Bone marrow (tissue), 2 donors: ENCODE measurements at places on chromosomes 7 and 10.

DNA sequence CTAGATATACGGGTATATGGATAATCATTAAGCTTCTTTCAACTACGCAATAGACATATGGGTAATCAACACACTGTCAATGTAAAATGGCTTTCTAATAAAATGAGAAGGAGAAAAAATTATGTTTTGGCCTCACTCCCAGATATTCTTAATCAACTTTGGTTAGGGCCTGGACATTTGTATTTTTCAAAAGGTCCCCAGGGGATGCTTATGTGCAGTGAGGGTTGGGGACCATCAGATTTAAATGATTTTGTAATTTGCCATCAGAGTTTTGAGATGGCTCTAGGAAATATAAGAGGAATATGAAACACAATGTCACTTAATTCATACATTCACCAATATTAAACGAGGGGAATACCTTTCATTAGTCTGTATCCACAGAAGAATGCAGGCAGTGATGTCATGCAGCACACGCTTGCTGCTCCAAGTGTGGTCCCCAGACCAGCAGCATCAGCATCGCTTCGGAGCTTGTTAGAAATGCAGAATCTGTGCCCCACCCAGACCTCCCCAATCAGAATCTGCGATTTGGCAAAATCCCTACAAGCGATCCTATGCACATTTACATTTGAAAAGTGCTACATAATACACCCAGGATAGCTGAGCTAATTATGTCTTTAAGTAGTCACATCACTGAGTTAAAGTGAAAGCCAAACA, 75.1 kb downstream of the INHBA start:
- DNase-seq = no peak

DNA sequence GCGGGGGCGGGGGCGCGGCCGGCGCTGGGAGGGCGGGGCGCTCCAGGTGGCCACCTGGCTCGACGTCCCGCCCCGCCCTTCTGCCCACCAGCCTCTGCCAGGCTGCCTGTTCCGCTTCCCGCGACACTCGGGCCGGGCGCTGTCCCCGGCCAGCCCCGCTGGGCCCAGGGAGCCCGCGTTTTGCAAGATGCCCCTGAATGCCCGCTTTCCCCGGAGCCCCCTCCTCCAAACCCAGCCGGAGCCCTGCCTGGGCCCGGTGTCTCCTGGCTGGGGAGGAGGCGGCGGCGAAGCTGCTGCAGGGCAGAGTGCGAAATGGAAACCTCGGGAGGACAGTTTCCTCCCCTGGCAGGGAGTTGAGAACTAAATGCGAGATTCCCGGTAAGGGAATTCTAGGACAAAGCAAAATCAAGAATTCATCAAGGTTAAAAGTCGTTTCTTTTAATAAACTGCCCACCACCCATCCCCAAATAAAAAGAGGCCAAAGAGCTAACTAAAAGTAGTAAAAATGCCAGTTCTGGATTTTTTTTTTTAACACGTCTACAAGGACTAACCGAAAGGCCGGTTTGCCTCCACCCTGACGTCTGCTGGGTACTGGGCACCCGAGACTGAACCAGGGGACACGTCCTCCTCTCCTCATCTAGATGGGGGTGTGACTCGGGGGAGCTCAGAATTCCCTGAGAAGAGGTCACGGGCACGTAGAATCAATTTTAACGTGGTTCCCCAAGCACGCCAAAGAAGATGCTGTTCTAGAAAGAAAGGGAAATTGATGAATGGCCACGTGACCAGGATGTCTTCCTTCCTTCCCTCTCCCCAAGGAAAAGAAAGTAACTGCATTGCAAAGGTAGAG, 200.4 kb upstream of the NFE2L3 start:
- no peak for DNase-seq

DNA sequence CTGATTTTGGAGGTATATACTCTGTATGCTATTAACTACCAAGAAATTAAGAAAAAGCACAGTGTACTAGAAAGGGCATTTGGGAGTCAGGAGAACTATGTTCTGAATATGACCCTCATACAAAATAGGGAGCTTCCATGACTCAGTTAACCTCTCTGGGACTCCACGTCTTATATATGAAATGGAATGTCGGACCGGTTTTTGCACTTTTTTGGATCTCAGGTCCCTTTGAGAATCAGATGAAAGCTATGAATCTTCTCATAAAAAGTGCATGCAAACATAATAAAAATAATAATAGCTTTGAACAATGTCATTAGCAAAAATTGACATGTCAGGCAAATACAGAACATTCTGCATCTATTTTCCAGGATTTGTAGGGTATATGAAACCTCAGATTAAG, 113.0 kb downstream of the ARID5B start:
- no peak for DNase-seq

DNA sequence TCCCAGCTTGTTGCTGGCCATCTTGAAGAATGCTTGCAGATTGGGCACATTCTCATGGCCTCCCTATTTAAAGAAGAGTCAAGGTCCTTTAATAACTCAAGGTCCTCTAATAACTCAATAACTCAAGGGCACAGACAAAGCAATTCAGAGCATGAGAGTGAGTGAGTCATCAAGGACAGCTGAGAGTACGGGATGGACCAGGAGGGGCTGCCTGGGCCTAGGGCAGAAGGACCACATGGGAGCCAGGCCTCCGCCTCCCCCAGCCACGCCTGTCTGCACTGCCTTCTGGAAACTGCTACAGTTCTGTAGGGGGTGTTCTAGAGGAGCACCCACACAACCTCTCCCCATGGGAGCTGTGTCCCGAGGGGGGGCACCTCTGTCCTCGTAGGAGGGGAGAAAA, 48.9 kb downstream of the ZNF503 start:
- DNase-seq = no peak

- DNase-seq = no peak
These were observed 102.8 kb upstream of the MBL2 start for GRCh38 chr10:52875336-52875735.

DNA sequence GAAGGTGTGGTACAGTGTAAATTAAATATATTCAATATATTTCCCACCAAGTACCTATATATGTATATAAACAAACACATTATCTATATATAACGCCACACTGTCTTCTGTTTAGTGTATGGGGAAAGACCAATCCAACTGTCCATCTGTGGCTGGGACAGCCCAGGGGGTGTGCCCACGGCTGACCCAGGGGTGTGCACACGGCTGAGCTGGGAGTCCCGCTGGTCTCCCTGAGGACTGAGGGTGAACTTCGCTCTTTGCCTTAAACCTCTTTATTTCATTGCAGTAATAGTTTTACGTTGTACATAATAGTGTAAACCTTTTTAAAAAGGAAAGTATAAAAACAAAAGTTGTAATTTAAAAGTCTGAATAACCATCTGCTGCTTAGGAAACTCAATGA, 6.3 kb downstream of the EN2 start:
- DNase-seq = no peak

GRCh38 chr7:23373151-23374004, 74.2 kb downstream of the MALSU1 start:
- DNase-seq = no peak

DNA sequence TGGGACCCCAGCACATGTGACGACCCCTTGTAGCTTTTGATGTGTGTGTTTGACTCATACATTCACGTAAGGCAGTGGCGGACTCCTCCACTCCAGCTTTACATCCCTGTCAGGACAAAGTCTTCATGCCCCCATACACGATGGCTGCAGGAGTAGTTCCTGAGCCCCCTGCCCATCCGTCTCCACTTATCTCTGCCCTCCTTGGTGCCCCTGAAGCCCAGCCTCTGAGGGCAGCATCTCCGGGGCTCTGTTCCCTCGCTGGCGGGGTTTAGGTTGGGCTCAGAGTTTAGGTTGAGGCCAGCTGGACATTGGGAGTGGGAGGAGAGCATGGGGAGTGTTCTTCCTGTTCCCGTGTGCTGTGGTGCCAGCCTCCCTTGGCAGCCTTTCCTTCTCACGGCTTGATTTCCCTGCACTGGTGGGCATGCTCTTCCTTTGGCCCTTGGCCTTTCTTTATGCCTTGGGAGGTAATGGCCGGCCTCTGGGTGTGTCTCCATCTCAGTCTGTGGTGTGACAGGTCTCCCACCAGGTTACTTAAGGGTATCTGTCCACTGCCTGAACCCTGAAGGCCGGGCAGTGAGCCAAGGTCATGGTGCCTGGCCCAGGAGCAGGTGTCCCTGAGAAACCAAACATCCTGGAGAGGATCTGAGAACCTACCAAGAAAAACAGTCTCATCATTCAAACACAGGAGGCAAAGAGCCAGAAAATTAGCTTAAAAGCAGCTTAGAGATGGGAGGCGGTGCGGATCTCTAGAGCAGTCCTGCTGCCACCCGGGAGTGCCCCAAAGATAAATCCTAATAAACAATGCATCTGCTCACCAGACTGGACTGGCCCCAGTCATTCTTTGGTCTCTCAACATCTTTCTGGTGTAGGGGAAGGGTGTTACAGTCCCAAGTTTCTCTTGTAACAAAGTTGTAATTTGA, 85.5 kb downstream of the GLRX3 start:
- no peak for DNase-seq
